ENCODE measurements at places on chromosomes 5 and 9.

DNA sequence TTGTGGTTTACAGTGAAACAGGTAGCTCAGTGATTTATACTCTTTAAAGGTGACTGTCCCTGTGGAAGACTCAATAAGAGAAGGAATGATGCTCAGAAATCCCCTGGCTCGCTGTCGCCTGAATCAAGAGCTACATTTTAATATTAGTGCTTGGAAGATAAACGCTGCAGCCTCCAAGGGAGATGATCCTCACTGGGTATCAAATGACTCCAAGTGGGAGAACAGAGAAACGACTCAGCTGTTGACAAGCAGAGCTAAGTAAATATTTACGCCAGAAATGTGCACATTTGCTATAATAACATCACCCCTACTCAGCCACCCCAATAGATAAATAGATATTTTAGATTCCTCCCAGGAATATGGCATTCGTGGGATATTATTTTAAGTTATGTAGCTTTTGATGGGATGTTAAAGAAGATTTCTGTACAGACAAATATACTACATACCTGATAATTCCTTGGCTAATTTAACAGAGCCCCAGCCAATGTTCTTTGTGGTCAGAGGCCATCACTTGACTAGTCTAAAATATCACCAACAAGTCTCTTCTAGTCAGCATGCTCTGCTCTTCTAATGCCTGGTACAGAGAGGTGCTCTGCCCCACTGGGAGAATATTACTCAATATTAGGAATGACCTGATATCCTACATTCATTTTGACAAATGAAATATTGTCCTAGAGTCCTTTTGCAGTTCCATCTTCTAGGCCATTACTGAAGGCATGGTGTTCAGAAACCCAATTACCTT lies 18.3 kb upstream of the CCDC192 start:
- no peak for DNase-seq

- DNase-seq: no peak
Measured at GRCh38 chr5:140038373-140038957, 4.6 kb downstream of the NRG2 start.

- no peak for DNase-seq
Measured at GRCh38 chr5:136143763-136144162, 11.1 kb downstream of the SMAD5 start.

GRCh38 chr5:18098691-18099090 lies 464.4 kb downstream of the TAF11L14 start:
- DNase-seq: no peak

- no peak for DNase-seq
Measured at GRCh38 chr9:115164511-115164974, 46.6 kb upstream of the TNC start.

DNA sequence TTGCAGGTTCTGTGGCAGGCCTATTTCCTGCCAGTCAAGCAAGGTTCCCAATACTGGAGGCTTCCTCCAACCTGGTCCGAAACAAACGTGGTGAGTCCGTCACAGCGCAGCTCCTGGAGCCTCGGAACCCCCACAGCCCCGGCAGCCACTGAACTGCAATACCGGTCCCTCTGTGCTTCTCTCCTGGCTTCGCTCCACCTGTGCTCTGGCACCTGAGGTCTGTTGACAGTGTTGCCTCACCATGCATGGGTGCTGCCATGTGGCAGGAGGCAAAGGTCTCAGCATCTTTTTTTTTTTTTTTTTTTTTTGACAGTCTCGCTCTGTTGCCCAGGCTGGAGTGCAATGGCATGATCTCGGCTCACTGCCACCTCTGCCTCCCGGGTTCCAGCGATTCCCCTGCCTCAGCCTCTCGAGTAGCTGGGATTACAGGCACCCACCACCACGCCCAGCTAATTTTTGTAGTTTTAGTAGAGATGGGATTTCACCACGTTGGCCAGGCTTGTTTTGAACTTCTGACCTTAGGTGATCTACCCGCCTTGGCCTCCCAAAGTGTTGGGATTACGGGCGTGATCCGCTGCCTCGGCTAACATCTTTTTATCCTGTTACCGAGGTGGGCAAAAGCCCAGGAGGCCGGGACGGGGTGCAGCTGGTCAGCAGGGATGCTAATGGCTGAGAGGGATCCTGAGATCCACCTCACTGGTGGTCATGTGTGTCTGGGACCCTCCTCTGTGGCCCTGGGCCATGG lies 57.1 kb upstream of the RNU6ATAC start:
- no peak for DNase-seq

DNA sequence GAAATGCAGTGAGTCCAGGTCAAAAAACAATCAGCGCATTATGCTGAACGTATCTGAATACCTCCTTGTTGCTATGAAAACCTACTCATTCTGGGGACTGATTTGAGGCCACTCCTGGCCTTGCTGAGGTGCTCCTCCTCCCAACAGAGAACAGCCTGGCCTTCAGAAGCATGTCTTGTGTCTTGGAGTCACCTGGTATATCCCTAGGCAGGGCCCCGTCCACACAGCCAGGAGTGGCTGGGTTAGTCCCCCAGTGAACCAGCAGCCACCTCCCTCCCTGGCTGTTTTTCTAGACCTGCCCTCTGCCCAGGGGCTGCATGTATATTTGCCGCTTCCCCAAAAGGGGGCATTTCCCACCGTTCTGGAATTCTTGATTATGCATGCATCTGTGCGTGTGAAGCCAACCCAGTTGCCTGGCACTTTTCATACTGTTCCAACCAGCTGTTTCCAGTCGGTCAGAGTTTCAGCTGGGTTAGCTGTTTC lies 99.2 kb upstream of the SPATA31C2 start:
- DNase-seq: no peak

DNA sequence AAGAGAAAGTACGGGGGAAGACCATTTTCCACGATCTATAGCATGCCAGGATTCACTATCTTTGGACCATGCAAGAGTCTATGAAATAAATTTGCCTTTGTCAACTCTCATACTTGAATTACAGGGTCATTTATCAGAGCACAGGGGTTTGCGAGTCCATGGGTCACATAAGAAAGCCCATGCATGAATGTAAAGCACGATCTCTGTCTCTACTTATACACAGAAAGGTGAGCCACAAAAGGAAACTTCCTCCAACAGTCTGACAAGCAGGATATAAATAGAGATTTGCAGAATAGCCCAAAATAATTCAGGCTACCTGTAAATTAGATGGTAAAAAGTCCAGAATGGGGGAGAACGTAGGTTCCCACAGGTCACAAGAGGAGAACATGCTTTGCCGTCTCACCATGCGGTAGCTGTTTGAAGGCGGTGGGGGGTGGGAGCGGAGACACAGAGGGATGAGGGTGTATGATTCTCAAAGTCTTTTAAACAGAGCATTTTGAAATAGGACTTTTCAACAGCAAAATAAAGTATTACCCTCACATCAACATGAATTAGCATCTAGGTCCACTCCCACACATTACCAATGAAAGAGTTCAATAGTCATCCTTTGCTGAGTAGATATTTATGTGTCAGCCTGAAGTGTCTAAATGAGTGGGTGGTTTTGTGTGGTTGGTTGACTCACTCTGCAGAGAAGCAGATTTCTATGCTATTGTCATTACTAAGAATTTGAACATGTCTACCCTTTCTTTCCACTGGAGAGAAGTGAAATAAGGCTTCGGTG lies 279.7 kb downstream of the EBF1 start:
- peak; percentile 5 for DNase-seq

GRCh38 chr9:72022841-72023240 lies 37.6 kb downstream of the C9orf57 start:
- DNase-seq: no peak

- DNase-seq: no peak
Measured at GRCh38 chr5:115184770-115185169, 15.1 kb upstream of the TRIM36 start.

DNA sequence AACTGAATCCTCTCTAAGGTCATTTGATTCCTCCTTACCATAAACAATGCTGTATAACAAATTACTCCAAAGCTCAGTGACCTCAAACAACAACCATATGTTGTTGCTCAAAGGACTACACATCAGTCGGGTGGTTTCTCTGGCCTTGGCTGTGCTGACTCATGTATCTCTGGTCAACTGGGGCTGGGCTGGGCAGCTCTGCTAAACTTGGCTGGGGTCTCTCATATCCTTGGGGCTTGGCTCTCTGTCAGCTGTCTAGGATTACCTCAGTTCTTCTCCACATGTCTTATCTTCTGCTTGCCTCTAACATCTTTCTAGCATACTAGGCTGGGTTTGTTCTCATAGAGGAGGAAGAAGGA lies 86.4 kb downstream of the GALNT10 start:
- DNase-seq: no peak

DNA sequence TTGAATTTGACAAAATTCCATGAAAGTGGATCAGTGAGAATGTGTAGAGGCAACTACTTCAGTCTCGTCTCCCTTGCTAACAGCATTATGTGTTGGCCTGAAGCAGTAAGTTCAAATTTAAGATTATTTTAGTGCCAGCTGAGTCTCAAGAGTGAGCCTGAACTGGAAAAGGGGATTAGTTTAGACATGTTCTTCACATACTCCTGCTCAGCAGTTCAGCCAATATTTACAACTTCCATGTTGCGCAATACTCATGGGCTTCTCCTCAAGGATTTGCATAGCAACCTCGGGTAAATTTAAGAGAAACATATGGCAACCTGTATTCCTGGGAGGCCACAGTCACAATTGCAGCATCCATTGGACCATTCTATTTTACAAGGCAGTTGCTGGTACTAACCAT lies 553.8 kb downstream of the PTPRD start:
- DNase-seq: no peak

- DNase-seq: no peak
Measured at GRCh38 chr9:12816656-12817101, 41.9 kb downstream of the LURAP1L start.

DNA sequence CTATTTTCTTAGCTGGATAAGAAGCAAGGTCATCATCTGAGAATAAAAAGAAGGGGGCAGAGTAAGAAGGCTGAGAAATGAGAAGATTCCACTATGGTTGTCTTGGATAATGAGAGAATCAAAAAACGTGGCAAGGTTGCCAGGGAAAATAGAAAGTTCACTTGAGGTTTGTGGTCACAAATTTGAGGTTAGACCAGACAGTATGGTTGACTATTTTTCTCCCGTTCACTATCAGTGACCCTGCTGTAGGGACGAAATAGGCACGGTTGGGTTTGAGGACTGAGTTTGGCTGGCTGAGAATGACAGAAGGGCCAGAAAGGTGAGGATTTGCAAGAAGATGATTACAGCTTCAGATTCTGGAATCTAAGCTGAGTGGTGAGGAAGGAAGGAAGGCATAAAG lies 266.0 kb upstream of the ZNF462 start:
- DNase-seq: no peak

DNA sequence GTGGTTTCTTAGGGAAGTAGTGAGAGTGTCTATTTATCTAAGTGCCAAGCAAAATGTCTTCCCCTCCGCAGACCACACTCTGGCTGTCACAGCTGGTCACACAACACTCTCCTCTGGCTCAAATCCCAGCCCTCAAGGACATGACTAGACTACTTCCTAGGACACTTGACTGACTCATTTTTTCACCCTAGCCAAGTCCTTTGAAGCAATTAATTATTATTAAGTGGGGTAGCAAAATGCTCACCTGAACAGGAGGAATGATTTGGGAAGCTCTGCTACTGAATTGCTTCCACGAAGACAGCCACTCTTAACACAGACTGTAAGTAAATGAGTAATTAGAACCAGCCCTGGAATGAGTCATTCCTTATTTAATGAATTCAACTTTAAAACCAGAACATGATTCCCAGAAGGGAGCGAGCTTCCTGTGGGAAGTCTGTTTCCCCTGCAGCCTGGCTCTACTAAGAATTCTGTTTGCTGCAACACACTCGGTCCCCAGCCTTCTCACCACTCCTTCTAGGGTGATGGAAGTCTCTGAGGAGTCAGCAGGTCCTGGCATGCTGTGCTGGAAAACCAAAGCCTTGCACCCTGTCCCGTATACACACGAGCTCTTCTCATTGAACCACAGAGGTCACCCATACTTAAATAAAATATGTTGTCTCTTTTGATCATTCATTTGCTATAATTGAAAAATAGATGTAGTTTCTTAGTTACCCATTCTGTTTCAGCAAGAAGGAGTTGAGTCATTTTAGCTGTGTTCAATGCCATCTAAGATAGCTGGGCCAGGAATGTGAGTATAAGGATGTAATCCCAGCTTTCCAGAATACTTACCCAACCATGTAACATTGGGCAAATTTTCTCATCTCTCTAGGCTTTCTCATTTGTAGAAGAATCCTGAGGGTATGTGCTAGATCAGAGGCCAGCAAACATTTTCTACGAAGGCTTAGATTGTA lies 218.6 kb upstream of the RASEF start:
- no peak for DNase-seq

DNA sequence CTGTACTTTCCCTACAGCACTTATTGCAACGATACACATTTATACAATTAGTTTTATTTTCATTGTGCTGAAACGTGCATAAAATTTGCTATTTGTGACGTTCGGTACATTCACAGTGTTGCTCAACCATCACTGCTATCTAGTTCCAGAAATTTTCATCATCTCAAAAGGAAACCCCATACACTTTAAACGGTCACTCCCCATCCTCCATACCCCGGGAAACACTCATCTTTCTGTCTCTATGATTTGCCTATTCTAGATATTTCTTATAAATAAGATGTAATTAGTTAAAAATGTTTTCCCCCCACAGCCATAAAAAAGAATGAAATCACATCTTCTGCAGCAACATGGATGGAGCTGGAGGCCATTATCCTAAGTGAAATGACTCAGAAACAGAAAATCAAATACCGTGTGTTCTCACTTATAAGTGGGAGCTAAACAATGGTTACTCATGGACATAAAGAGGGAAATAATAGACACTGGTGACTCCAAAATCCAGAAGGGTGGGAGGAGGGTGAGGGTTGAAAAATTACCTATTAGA lies 40.2 kb upstream of the TEX48 start:
- DNase-seq: no peak

GRCh38 chr5:68396722-68397121 lies 181.2 kb downstream of the PIK3R1 start:
- DNase-seq: no peak

DNA sequence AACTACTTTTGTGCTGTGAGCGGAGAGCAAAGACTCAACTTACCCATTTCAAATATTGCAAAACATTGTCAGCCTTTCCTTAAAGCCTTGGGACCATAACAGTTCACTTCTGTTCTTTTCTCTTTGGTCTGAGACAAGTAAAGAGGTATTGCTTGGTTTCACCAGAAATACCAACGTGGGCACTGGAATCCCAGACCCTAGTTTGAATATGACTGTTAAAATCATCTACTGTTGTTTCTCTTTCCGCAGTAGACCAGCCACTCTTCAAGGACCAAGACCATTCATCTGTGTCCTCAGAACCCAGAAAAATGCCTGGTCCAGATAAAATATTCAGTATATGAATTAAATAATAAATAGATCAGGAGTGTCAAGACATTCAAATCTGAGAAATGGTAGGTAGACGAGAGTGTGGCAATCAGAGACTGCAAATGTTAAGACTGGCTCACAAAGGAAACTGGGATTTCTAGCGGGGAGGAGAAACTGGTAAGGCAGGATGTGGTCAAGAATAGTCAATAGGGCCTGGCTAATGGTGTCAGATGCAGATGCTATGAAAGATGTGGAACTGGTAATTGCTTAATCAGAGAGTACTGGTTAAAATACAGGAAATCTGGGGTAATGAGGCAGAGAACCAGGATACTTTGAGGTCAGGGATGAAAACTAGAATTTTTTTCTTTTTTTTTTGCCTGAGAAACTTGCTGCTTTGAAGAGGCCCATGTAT lies 82.1 kb upstream of the IL33 start:
- no peak for DNase-seq
